ENCODE measurements at places on chromosomes 1 and 21. TPM values are rescaled to one million over a fixed set of nuclear protein-coding genes. Genes with fewer than 3 reads are reported as not detected.
A peak's percentile ranks its signal among the peaks of the same experiment; 100 is the strongest.

DNA sequence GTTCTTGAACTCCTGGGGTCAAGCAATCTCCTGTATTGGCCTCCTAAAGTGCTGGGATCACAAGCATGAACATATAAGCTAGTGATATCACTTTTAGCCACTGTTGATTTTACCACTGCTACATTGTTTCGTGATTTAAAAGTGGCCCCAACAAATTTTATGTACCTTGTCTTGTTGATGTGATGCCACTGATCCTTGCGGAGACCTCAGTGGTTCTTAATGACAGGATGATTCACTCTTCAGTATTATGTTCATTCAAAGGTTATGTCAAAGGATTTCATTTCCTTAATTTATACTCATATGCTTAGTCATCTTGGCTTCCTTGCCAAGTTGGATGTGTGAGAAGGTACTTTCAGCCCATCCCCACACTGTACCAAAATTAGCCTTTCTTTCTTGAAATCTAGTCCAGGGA is 12.1 kb downstream of the PRKACB start:
- DNase-seq = peak; percentile 90

GRCh38 chr1:59103457-59103856 is 193.4 kb upstream of the FGGY start:
- DNase-seq = no peak

DNA sequence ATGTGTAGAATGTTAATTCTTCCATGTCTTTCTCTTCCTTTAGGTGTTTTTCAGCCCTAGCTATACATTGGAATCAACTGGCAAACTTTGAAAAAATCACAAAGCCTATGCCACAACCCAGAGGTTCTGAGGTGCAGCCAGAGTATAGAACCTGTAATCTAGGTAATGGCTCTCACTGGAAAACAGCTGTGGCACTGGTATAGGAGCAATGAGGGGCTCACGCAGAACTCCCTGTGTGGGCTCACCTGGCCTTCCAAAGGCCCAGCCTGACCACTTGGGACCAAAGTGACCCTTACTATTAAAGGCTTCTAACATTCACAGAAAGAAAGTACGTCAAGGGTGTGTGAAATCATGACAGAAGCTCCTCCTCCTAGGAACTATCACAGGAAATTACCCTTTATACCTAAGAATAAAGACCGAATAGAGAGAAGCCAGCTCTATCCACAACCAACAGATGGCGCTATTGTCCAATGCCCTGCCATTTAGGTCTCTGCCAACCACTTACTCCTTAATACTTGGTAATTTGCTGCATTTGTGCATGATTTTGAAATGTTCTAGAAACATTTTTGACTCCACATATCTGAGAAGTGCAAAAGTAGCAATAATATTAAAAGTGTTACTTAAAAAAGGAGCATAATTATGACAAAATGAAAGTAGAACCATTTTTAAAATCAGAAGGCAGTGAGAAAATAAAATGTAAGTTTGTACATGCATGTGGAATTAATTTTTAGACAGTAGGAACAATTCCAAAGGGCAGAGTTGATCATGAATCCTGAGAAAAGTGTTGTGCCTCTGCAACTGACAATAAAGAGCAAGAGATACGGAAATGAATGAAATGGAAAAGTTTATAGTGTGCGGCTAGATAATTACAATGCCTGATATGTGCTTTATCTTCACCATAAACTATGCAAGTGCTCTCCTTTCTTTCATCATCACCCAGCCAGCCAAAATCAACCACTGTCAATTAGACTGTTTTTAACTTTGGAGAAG is 93.1 kb upstream of the HAO2 start:
- peak; percentile 31 for DNase-seq

GRCh38 chr1:56922070-56922469 is 43.7 kb downstream of the C8B start:
- no peak for DNase-seq

Gene MROH9
- total RNA-seq = not detected

- DNase-seq = no peak
Observed at GRCh38 chr1:236759252-236759859, 35.7 kb upstream of the MTR start.

DNA sequence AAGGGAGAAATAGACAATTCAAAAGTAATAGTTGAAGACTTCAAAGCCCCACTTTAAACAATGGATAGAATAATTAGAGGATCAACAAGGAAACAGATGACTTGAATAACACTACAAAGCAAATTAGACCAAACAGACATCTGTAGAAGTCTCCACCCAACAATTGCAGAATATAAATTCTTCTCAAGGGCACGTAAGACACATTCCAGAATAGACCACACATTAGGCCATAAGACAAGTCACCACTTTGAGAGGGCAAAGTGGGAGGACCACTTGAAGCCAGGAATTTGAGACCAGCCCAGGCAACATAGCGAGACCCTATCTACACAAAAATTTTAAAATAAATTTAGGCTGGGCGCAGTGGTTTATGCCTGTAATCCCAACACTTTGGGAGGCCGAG is 20.5 kb upstream of the RNF186 start:
- no peak for DNase-seq

- no peak for DNase-seq
Observed at GRCh38 chr1:15305468-15305770, 58.4 kb downstream of the FHAD1 start.
